ENCODE measurements at places on chromosomes 4 and X. TPM values are rescaled to one million over a fixed set of nuclear protein-coding genes. Genes with fewer than 3 reads are reported as not detected.

- no peak for DNase-seq
Observed at GRCh38 chr4:8009710-8010511, 70.2 kb upstream of the AFAP1 start.

- no peak for DNase-seq
Observed at GRCh38 chrX:150352581-150352980, 10.5 kb upstream of the MAMLD1 start.

GRCh38 chr4:13159041-13159620, 325.0 kb downstream of the RAB28 start:
- DNase-seq: no peak

GRCh38 chr4:62168681-62169080, 968.6 kb downstream of the ADGRL3 start:
- no peak for DNase-seq

GRCh38 chr4:1765409-1766072, 27.6 kb upstream of the FGFR3 start:
- no peak for DNase-seq

DNA sequence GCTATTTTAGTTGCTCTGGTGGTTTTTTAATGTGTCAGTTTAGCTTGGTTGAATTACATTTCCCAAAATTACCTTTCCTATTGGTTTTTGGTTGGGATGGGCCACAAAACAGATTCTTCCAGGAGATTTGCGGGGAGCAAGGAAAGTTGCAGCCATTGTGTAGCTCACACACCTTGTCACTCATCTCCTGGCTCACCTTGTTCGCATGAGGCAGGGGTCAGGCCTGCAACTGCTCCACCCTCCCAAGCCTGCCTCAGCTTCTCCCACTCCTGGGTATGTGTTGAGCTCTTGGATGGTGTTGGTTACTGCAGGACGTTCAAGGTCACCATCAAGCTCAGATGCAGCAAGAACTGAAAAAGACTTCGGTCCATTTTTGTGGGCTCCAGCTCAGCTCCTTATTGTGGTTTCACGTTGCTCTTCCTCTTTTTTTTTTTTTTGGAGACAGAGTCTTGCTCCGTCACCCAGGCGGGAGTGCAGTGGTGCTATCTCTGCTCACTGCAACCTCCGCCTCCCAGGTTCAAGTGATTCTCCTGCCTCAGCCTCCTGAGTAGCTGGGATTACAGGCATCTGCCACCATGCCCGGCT, 95.6 kb upstream of the METTL14 start:
- DNase-seq: no peak

GRCh38 chr4:189177130-189177529, 763.5 kb upstream of the FRG1 start:
- no peak for DNase-seq

DNA sequence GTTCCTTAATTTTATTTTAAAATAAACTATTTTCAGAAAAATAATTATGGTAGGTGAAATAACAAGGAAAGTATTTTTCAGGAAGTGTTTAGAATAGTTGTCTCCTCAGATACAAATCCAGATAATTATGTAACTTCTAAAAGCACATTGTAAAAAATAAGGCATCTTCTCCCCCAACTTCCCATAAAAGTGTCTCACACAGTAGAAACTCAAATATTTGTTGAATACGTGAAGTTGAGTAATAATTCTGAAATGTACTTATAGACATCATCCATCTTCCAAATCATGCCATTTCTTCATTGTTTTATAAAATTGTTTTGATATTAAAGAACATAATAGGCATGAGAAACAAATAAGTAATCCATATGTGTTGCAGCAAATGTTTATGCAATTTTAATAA, 18.0 kb downstream of the SHISA3 start:
- DNase-seq: no peak

DNA sequence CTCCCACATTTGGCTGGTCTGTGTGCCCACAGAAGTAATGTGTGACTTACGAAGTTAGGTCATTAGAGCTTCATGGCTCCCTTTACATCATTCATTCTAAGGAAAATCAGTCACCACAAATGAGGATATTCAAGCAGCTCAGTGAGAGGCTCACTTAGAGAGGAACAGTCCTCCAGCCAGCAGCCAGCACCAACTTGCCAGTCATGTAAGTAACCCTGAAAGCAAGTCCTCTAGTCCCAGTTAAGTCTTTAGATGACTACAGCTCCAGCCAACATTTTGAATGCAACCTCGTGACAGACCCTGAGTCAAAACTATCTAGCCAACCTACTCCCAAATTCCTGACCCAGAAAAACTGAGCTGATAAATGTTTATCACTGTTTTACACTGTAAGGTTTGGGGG, 71.3 kb downstream of the LRBA start:
- no peak for DNase-seq

The OCRL gene
- 34.7 TPM for total RNA-seq

The CT45A5 gene
- total RNA-seq: not detected

The UGT2B11 gene
- not detected for total RNA-seq

The LRCH2 gene
- total RNA-seq: 23.3 TPM

The CCDC149 gene
- 104 TPM for total RNA-seq
